Natural killer cell (primary cell): ENCODE measurements at places on chromosomes 4 and X. TPM values are rescaled to one million over a fixed set of nuclear protein-coding genes. Genes with fewer than 3 reads are reported as not detected.

Gene MAGEH1
- total RNA-seq = 12.9 TPM

Gene H2BW2
- total RNA-seq = 0.18 TPM

- H3K27ac ChIP-seq = no peak overlapping the region
- no peaks in the 10 kb centered on the region for H3K4me1 ChIP-seq
- no peaks in the 10 kb centered on the region for H3K36me3 ChIP-seq
- H3K4me3 ChIP-seq = no peak overlapping the region
Observed at GRCh38 chr4:97027728-97028410, 1115.4 kb downstream of the STPG2 start.

GRCh38 chr4:186722796-186723291 is 812 bp downstream of the FAT1 start:
- DNase-seq = no peak
- H3K4me3 ChIP-seq = no peak overlapping the region
- H3K4me1 ChIP-seq = no peaks in the 10 kb centered on the region
- no peaks in the 10 kb centered on the region for H3K36me3 ChIP-seq
- H3K27me3 ChIP-seq = peaks cover 36% of the 10 kb centered on the region

DNA sequence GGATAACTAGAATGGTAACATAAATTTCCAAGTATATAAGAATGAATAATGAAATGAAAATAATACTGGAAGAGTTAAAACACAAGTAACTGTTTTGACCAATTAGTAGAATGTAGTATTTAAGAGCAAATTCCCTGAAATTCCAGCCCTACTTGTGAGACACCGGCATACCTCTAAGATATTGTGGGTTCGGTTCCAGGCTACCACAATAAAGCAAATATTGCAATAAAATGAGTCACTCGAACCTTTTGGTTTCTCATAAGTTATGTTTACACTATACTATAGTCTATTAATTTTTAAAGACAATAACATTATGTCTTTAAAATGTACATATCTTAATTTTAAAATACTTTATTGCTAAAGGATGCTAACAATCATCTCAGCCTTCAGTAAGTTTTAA is 15.2 kb upstream of the IQCM start:
- H3K27me3 ChIP-seq = no peaks in the 10 kb centered on the region
- H3K4me1 ChIP-seq = no peaks in the 10 kb centered on the region
- no peak overlapping the region for H3K4me3 ChIP-seq
- no peak overlapping the region for H3K27ac ChIP-seq

- no peaks in the 10 kb centered on the region for H3K36me3 ChIP-seq
- no peak overlapping the region for H3K27ac ChIP-seq
- no peak overlapping the region for H3K4me3 ChIP-seq
- no peaks in the 10 kb centered on the region for H3K27me3 ChIP-seq
- peaks cover 7% of the 10 kb centered on the region for H3K4me1 ChIP-seq
- DNase-seq = no peak
Observed at GRCh38 chr4:40552536-40552935, 77.1 kb downstream of the RBM47 start.

Gene RAB40AL
- not detected for total RNA-seq
